ENCODE measurements at places on chromosomes 4 and X.

GRCh38 chrX:4850312-4850711, 1136.9 kb upstream of the PRKX start:
- no peak for DNase-seq

DNA sequence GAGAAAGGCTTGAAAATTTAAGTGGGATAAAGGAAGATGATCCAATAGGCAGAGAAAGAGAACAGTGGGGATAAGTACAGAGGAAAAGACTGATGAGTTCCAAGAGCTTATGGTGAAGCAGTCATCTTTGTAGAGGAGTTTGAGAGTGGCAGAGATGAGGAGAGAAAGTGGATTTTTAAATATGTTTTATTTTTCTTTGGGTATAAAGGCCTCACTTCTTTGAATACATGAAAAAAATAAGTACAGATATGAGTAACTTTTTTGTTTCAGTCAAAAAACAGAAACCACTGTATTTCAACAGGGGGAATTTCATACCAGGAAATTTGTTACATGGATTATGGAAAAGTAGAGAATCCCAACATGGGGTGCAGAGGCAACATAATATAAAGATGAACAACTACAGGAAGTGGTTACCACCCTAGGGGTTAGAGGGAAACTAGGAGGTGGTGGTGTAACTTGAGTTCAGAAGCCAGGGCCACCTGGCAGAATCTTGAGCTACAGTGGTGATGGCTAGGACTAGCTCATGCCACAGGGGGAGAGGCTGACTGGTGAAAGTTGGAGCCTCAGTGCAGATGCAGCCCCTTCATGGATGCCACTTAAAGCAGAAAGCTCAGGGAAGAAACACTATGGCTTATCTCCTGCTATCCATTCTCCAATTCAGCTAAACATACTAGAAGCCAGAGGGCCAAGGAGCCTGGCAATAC, 3.4 kb upstream of the CYBB start:
- DNase-seq: peak; percentile 53

GRCh38 chr4:44670506-44671199, 7.6 kb upstream of the GUF1 start:
- DNase-seq: no peak

- DNase-seq: no peak
These were observed 114.6 kb downstream of the CPZ start for GRCh38 chr4:8707045-8707781.

DNA sequence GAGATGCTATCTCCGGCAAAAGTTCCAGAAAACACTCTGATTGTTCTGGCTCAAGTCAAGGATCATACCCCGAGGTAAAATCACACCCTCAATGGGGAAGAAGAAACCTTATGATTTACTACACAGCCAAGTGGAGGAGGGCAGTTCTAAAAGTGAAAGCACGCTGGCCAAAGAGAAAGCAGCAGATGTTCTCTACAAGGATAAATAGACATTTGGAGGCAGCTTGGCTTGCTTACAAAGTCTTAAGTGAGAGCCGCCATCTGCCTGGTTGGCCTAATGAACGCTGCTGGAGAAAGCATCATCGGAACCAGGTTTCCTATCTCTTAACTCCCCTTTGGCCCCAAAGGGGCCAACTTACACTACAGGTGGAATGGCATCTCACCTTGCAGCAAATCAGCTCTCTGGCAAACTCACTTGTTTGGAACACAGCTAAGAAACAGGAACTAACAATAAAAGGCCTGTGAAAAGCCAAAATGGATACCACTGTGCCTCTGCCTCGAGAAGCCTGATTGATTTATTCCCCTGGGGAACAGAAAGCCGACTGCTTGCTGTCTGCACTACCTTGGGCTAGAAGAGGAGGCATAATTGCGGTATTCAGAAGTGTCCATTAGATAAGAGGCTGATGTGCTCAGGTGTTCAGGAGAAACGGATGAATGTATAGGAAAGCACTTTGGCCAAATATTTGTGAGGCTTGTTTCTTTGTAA, 22.8 kb downstream of the FRAS1 start:
- DNase-seq: no peak

GRCh38 chr4:177945268-177945667, 503.0 kb upstream of the AGA start:
- DNase-seq: no peak

DNA sequence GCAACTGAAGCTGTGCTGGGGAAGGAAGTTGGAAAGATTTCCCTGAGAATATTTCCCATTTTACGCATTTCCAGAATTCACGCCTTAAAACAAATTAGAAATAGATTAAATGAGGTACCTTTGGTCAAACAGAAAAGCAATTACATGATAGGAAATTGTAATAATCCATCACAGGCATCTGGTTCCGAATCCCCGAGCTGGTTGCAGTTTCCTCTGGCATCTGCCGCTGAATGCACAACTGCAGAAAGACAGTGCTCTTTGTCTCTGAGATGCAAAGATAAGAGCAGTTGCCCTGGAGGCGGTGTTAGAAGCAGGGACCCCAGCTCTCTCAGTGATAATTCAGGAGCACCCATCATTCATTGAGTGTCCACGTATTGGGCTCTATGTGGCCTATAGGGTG, 224.4 kb downstream of the LDB2 start:
- no peak for DNase-seq

GRCh38 chrX:124388562-124388961, 42.2 kb downstream of the SH2D1A start:
- DNase-seq: peak; percentile 64

- DNase-seq: no peak
These were observed 23.3 kb upstream of the GPR50 start for GRCh38 chrX:151153086-151153485.

DNA sequence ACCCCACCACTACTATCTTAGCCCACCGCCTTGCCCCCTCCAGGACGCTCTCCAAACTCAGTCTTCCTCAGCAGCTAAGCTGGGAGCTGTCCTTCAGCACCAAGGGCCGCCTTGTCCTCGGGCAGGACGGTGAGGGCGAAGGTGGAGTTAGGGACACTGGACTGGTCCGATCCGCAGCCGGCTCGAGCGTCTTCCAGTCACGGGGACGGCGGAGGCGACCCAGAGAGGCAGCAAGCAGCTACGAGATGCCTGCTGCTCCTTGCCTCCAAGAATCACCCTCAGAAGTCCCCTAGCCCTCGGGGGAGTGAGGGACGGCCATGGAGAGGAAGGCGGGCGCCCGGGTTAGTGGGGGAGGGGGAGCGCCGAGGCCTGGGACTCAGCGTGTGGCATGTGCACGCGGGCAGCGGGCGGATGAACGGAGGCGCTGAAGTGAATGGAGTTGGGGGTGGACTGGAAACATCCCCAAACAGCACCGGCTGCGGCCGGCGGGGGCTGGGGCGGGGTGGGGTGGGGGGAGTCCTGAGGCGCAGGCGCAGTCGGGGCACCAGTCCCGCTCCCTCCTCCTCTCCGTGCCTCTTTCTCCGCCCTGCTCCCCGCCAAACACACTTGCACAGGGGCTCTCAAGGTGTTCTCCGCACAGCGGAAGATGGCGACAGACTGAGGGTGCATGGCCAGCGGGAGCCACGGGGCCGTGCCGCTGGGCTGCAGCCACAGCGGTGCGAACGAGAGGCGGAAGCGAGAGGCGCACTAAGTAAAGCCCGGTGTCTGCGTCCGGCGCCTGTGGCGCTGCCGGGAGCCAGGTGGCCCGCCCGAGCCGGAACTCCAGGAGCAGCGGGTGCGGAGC, at the start of gene NALF2:
Gene NALF2, plus strand, starts transcription at position 545 of the 844 bp plus-strand sequence. CDS start 957 bp downstream, outside the sequence.
- DNase-seq: peak; percentile 3

- DNase-seq: peak; percentile 61
These were observed 105.9 kb downstream of the CT47B1 start for GRCh38 chrX:120769576-120770341.

- DNase-seq: no peak
These were observed 47.4 kb upstream of the KDR start for GRCh38 chr4:55172694-55173287.

Data from NAMALWA (cell line).